Cardiac septum (tissue), 1 donor: ENCODE measurements at places on chromosomes 2 and 18. TPM values are rescaled to one million over a fixed set of nuclear protein-coding genes. Genes with fewer than 3 reads are reported as not detected.

DNA sequence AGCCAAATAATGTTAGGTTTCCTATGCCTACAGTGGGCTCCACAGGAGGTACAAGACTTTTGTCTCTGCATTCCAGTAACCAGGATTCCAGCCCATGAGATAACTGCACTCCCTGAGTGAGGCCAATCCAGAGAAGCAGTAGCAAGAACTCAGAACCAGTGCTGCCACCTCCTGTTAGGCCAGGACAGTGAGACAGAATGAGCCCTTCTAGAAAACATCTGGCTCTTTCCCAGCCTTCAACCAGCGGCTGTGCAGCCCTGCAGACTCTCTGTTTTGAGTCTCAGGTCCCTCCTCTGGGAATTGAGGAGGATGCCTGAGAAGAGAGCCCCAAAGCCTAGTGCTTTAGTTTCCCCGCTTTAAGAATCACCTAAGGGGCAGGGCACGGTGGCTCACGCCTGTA, 44.2 kb downstream of the ARID5A start:
- no peak for DNase-seq

DNA sequence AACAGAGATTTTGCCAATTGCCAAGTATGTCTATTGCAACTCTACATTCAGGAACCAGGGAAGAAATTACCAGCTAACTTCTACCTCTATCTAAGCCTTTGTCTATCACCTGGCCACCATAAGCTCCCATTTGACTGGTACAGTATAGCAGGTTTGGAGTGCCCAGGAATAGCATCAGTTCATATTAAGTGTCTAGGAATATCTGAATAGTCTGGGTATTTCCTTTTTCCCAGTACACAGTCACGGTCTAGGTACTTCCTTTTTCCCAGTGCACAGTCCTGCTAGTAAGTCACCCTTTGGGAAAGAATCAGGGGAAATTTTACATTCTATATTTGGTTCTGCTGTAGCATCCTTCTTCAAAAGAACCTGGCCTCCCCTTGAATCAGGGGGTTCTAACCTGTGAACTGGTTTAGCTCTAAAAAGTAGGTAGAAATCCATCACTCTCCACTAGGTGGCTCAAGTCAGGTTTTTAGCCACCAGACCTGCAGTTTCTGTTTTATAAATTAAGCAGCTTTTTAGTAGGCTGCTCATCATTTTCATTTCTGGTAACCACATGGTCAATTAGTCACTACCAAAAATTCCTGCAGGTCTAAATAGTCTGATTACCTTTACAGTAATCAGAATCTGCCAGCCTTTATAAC, 49.3 kb upstream of the DNAJC10 start:
- DNase-seq: no peak

- no peak for DNase-seq
Measured at GRCh38 chr18:64118406-64118805, 30.5 kb downstream of the LINC00305 start.

The TSPYL6 gene
- total RNA-seq: 0.11 TPM

DNA sequence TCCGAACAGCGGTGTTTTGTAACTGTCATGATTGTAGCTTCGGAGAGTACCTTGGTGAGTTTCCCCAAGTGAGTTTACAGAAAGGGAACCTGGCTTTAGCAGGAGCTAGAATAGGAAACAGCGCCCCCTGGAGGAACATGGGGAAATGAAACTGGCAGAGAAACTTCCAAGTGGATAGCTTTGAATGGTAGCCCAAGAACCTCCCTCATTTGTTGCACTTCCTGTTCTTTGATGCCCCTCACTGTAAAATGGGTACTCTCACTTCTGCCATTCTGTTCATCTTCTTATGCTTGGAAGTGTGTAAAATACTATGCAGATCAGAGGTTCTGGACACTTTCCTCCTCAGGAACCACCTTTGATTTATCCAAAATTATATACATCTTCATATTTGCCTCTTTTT, 36.2 kb downstream of the CHST10 start:
- no peak for DNase-seq

GRCh38 chr2:216606551-216607276, 26.5 kb upstream of the IGFBP2 start:
- no peak for DNase-seq

DNA sequence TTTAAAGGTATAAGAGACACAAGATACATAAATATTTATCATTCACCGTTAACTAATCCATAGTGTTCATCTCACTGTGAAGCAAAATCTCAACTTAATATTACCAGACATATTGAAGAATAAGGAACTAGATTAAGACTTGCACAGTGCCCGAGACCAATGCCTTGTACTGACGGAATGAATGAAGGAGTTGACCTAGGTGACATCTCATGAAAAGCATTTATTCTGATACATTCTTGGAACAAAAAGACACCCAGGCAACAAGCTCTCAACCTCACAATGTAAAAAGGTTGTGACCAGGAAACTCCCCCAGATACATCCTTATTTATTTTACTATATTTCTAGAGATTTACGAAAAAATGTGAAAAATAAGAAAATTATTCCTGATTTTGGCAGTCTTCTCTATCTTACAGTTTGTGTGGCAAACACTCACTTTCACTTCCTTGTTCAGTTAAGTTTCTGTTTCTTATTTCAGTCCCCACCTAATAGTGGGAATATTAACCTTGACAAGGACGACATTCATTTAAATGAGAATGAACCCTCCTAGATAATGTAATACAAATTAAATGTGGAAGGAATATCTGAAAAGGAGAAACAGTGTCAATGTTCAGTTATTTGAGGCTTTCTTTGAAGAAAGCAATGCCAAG, 28.4 kb downstream of the M1AP start:
- no peak for DNase-seq

The SLC14A1 gene
- total RNA-seq: 12.4 TPM

GRCh38 chr2:226771067-226771466, 28.6 kb downstream of the IRS1 start:
- DNase-seq: no peak

DNA sequence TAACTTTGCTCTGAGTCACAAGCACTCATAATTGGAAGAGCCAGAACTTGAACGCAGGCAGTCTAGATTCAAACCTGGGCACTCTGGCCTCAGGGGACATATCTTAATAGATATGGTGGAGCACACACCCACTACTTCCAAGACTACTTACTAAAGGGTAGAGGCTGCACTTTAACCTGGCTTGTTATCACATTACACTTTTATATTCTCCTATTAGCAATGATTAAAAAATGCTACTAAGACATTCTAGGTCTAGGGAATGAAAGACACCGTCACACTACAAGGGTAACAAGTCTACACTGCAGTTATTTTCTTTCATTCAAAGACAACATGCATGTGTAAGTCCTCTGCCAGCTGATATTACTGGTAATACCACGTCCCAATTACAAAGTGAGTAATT, 258.8 kb downstream of the ZNF521 start:
- DNase-seq: no peak

- DNase-seq: no peak
Measured at GRCh38 chr2:152166633-152167032, 8.9 kb downstream of the STAM2 start.

- DNase-seq: no peak
Measured at GRCh38 chr2:6791682-6792081, 74.0 kb downstream of the CMPK2 start.

The PDE11A gene
- 0.54 TPM for total RNA-seq

The LHCGR gene
- 0.24 TPM for total RNA-seq

The IL1R1 gene
- total RNA-seq: 27.7 TPM

DNA sequence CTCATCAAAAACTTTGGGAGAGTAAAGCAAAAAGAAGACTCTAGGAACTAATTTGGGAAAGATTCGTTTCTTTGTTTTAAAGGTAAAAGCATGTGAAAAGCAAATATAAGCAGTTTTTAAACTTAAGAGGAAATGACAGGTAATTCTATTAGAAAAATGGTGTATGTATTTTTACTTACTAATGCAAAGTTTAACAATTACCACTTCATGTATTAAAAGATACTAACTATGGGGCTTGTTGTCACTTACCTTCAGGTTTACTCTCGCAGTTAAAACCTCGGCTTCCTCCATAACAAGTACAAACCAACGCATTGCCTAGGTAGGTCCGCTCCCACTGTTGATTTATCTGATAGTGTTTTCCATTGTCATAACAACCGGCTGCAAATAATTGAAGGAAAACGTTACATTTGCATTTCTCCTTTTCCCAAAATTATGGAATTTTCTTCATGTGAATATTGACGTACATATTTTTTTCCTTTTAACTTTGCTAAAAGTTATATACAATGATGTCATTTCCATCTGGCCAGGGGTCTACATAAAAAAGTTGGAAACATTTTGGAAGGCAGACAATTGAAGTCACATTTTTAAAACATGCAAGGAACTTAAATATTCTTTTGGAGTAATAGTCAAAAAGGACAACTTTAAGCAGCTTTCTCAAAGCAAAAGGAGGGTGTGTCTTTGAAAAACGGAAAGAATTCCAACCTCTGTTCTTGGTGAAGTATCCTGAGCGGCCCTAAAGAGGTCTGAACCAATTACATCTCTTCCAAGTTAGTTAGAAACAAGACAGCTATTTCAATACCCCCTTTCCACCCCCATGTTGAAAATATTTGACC, 1.2 kb downstream of the FN1 start:
- DNase-seq: no peak

GRCh38 chr2:19667085-19667484, 234.7 kb downstream of the TTC32 start:
- DNase-seq: no peak

The ZNF396 gene
- total RNA-seq: 1.0 TPM

The RAD51AP2 gene
- 0.43 TPM for total RNA-seq

- DNase-seq: peak; percentile 56
Measured at GRCh38 chr2:127175751-127176354, 44.2 kb downstream of the CYP27C1 start.
